ENCODE measurements at places on chromosomes 3 and 15.

GRCh38 chr3:71536376-71536965 lies 47.1 kb downstream of the FOXP1 start:
- DNase-seq: peak; percentile 53

DNA sequence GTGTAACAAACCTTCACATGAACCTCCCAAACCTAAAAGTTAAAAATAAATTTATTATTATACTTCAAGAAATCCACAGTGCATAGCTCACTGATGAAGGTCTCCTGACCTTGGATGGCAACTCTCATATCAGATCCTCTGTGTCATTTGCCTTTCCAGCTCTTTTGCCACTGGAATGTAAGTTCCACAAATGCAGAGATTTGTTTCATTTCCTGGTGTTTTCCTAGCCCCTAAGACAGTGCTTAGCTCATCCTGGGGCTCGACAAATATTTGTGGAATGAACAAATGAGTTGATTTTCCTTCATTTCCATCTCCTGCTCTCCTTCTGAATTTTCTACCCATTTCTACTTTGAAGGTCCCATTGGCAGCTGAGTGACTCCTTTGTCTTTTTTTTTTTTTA lies 56.0 kb downstream of the FRMD4B start:
- no peak for DNase-seq

DNA sequence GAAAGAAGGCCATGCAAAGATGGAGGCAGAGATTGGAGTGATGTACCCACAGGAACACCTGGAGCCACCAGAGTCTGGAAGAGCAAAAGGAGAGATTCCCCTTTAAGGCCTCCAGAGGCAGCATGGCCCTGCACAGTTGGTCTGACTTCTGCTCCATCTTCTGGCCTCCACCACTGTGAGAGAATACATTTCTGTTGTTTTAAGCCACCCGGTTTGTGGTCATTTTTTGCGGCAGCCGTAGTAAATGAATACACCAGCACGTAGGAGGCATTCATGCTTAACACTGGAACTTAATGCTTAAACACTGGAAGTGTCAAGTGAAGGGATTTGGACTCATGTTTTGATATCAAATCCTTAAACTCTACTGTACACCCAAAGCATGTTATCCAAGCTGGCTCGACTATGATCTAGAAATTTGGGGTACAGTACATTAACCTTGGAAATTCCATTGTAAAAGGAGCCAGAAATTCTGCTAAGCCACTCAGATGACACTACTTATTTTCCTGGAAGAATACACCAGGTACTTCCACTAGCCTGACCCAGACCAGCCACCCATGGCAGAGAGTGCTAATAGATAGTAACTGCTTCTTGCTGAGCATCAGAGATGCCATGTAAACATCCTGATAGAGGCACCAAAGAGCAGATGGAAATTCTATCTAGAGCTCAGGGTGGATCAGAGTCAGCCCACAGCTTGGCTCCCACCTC lies 190.9 kb downstream of the ADAMTS9 start:
- DNase-seq: no peak

DNA sequence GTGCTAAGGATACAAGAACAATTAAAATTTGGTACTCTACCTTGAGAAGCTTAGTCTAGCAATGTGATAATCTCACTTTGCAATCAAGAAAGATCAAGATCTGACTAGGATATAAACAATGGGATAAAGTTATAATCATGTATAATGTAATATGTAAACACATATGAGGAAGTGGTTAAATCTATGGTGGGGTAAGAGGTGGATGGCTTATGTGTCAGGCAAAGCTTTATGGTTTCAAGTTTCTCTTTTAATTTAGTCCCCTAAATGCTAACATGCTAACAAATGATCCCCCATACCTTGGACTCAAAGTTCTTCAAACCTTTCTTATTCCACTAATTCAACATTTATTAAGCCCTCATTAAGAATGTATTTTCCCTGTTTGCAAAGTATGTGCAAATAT lies 2.5 kb downstream of the RSL24D1 start:
- no peak for DNase-seq

- DNase-seq: no peak
These were observed 706.9 kb downstream of the TBL1XR1 start for GRCh38 chr3:176490357-176490756.

GRCh38 chr15:69265347-69265955 lies 33.3 kb upstream of the PAQR5 start:
- DNase-seq: peak; percentile 58

- DNase-seq: no peak
These were observed 8.9 kb downstream of the COPB2 start for GRCh38 chr3:139380575-139380974.

- DNase-seq: no peak
These were observed 6.8 kb downstream of the ABHD2 start for GRCh38 chr15:89095073-89095472.

- no peak for DNase-seq
These were observed 31.8 kb downstream of the PLD1 start for GRCh38 chr3:171778493-171778892.

DNA sequence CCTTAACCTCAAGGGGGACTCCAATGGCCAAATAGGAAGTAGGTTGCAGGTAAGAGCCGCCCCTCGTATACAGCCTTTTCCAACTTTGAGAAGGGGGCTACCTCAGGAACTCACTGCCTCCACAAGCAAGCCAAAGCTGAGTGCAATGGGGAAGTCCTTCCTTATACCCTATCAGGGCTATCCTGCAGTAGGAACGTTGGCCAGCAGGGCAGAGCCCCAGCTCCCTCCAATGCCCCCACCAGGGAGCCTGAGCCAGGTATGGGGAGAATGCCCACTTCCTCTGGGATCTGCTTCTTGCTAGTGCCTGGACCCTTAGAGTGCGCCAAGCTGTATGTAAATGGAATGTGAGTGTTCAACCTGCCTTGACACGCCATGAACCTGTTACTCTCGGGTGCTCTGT lies 16.3 kb downstream of the CACNA2D2 start:
- DNase-seq: no peak

DNA sequence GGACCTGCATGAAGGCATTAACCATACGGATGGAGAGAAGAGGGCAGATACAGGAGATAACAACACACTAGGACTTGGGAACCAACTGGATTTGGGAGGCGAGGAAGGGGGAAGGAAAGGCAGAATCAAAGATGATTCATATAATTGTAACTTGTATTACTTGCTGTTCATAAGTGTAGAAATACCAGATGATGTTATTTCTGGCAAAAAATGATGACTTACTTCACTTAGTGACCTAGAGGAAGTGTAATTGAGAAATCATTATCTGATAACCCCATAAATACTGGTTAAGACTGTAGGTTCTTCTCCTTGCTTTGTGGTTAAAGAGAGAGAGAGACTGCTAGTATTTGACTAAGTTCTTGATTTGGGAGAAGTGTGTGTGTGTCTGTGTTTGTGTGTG lies 50.5 kb upstream of the GK5 start:
- peak; percentile 14 for DNase-seq

DNA sequence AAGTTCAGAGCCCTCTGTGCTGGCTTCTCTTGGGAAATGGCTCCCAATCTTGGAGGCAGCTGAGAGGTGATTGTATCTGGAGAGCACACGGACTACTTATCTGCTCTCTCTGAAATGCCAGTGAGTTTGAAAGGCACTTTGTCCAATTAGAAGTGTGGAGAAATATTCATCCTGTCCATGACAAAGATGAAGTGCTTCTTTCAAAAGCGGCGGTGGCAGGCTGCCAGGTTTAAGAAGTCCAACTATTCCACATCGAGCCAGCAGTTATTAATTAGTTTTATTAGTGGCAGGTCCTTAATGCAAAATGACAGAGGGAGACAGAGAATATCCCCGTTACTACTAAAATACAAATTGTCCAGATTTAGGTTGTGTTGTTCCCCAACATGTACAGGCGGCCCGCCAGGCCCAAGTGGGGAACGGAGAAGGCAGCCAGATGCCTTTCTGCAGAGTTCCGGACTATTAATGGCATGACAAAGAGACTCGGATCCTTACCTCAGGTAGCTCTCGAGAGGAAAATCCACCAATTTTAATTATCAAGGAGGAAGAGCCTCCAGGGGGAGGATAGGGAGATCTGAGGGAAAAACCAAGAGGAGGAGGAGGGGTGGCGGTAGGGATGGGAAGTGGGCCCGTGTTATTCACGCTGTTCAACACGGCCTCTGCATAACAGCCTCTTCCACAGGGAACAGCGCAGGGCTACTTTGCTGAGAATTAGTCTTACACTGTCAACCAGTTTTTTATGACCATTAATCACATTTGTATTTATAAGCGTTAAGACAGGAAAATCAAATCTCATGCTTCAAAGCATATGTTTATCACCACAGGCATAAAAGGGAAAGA lies 42.0 kb downstream of the RORA start:
- DNase-seq: no peak

DNA sequence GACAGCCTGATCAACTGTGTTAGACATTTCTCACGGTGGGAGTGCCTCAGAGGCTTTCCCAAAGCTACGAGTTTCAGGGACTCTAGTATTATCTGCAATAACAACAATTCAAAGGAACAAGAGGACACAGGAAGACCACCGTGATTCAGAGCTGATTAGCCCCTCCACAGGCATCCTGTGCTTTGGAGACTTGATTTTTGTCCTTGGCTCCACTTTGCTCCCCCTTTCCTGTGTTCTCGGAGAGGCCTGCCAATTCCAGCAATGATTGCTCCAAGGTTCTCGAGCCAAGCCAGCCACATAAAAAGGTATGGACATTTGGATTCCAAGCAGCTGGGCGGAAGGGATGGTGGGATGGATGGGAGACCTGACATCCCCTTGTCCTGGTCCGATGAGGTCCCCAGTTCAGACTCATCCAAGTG lies 14.3 kb downstream of the EHD4 start:
- no peak for DNase-seq

DNA sequence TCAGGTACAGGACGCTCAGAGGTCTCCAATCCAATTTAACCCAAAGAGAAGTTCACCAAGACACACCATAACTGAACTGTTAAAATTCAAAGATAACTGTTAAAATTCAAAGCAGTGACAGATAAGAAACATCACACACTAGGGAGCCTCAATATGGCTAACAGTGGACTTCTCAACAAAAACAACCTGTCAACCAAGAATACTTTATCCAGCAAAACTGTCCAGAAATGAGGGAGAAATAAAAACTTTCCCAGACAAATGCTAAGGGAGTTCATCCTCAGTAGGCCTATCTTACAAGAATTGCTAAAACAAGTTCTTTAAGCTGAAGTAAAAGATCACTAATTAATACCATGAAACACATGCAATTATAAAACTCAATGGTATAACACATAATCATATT lies 36.3 kb upstream of the MYLK start:
- DNase-seq: no peak

DNA sequence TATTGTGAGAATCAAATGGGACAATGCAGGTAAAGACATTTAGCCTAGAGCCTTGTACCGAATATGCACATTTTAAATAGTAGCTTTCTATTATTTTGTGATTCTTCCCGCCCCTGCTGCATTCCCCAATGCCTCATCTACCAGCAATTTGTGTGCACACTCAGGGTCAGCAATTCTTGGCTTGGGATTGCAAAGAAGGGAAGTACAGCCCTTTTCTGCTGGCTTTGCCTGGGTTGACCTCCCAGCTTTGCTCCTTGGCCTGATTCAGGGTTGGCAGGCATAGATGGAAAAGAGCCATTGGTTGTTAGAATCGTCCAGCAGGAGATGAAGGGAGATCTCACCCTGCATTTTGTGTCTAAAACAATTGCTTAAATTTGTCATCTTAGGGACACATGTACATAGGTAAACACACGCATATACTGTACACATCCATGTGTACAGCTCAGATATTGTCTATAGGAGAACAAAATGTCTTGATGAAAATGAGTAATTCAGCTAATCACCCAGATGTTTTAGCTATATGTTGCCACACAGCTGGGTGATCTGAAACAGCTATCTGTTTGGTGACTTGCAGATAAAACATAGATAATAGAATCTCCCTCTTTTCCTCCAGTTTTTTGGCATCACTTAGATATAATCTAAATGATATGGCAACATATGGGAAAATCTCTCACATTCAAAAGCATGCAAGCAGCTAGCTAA lies 340.9 kb upstream of the TBL1XR1 start:
- no peak for DNase-seq

DNA sequence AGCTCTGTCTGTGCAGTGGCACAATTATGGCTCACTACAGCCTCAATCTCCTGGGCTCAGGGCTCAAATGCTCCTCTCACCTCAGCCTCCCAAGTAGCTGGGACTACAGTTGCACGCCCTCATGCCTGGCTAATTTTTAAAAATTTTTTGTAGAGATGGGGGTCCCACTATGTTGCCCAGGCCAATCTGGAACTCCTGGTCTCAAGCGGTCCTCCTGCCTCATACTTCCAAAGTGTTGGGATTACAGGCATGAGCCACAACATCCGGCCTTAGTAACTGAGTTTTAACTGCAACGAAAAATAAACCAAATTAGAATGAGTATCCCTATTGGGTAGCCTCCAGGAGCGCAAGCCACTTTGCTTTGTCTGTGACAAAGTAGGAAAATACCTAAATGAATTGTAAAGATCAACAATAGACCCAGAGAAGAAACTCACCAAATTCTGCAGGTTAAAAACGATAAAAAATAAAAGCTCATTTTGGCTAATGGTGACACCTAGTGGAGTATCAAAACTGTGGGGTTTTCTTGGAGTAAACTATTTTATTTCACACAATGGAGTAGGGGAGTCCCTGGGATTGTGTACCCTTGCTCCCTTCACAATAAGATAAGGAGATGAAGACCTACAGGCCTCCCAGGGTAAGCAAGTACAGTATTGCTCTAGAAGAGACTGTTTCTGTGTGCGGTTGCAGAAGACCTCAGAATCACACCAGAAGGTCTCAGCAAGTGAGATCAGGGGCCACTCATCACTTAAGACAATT lies 21.0 kb upstream of the CA12 start:
- peak; percentile 70 for DNase-seq

GRCh38 chr15:71080705-71081104 lies 34.6 kb upstream of the THSD4 start:
- no peak for DNase-seq

- DNase-seq: peak; percentile 93
These were observed 9.2 kb downstream of the FYCO1 start for GRCh38 chr3:45986303-45986982.

GRCh38 chr3:112489674-112490479 lies 9.4 kb downstream of the BTLA start:
- no peak for DNase-seq

DNA sequence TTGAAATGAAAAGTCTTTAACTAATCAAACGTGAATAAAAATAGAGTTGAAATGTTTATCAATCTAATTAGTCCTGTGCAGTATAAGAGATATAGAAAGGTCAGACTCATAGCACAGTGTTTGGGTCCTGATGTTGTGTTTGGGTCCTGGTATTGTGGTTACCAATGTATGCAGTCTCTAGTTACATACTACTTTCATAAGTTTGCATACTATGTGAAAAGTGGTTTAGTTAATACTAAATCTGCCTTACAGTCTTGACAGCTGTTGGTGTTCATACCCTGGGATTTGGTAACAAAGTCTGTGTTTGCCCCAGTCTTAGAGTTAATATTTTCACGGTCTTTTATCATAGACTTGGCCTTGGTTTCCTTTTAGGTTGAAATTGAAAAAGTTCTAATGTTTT lies 41.7 kb downstream of the KIF15 start:
- no peak for DNase-seq

- no peak for DNase-seq
These were observed 43.2 kb downstream of the IFT80 start for GRCh38 chr3:160355826-160356225.

- no peak for DNase-seq
These were observed 85.6 kb downstream of the BCHE start for GRCh38 chr3:165751637-165752036.

Measured in PC-3 (cell line).